Activated naive CD8-positive, alpha-beta T cell treated with anti-CD3 and anti-CD28 coated beads for 36 hours (primary cell): ENCODE measurements at places on chromosomes 6 and 20. TPM values are rescaled to one million over a fixed set of nuclear protein-coding genes. Genes with fewer than 3 reads are reported as not detected.

DNA sequence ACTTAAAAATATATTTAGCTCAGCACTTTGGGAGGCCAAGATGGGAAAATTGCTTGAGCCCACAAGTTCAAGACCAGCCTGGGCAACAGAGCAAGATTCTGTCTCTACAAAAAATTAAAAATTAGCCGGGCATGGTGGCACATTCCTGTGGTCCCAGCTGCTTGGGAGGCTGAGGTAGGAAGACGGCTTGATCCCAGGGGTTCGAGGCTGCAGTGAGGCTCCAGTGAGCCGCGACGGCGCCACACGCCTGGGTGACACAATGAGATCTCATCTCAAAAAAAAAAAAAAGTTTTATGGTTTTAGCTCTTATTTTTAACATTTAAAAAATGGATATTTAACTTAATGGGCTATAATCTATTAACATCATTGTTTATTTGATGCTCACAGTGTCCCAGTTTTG is 97.2 kb upstream of the RIPOR2 start:
- DNase-seq = no peak

DNA sequence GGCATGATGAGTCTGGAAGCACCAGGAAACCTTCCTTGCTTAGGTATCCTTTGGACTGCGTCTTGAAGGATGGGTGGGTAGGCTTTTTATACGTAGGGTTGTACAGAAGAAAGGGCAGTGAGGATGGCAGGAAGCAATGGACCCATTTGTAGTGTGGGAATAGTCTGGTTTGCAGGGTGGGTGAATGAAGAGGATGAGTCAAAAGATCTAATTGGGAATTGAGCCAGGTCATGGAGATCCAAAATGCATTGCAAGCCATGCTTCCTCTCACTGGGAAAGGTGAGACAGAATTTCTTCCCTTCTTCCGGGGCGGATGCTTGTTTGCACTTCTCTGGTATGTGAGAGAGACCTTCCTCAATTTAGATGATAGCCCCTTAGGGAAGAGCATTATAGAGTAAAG is 10.1 kb upstream of the BTBD3 start:
- no peak for DNase-seq

GRCh38 chr6:12296255-12296573 is 6.1 kb downstream of the EDN1 start:
- no peak for DNase-seq

GRCh38 chr6:115814907-115815306 is 245.8 kb downstream of the FRK start:
- no peak for DNase-seq

The NFKBIL1 gene
- total RNA-seq = 10.6 TPM

The MOXD1 gene
- total RNA-seq = not detected

The RNF144B gene
- 2.1 TPM for total RNA-seq

The RPL10A gene
- total RNA-seq = 2,291 TPM
